Chondrocyte (in vitro differentiated cells): ENCODE measurements at places on chromosomes 7 and 10. TPM values are rescaled to one million over a fixed set of nuclear protein-coding genes. Genes with fewer than 3 reads are reported as not detected.

GIMAP7 gene
- not detected in 3 replicates for total RNA-seq

GRCh38 chr10:97542169-97543024 lies 30.2 kb upstream of the ANKRD2 start:
- DNase-seq = peak; percentile 81
- peaks cover 77% of the 10 kb centered on the region for H3K4me1 ChIP-seq
- H3K27me3 ChIP-seq = no peaks in the 10 kb centered on the region
- H3K36me3 ChIP-seq = no peaks in the 10 kb centered on the region
- peak overlapping the region; percentile 38 for H3K4me3 ChIP-seq

GRCh38 chr10:113445736-113446135 lies 107.1 kb upstream of the HABP2 start:
- H3K4me1 ChIP-seq = no peaks in the 10 kb centered on the region
- no peak overlapping the region for H3K4me3 ChIP-seq
- peaks cover 30% of the 10 kb centered on the region for H3K27me3 ChIP-seq
- no peak for DNase-seq
- no peak overlapping the region for H3K27ac ChIP-seq
- H3K36me3 ChIP-seq = no peaks in the 10 kb centered on the region

DNA sequence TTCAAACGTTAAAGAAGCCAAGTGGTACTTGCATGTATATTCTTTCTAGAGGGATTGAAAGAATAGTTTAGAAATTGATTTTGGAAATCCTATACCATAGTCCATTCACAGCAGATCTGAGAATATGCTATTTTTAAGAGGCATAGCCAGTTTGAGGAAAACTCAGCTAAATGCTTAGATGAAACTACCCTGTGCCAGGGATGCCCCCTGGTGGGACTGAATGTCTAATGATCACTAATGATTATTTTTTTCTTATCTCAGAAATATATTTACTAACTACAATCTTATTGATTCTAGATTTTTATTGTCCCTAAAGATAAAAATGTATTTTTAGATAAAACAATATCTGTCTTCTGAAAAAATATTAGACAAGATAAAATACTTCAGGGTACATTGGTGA lies 844.9 kb upstream of the PHF14 start:
- no peaks in the 10 kb centered on the region for H3K4me1 ChIP-seq
- no peak for DNase-seq
- no peaks in the 10 kb centered on the region for H3K36me3 ChIP-seq
- H3K27me3 ChIP-seq = no peaks in the 10 kb centered on the region
- no peak overlapping the region for H3K4me3 ChIP-seq

PSMC2 gene
- 126 to 157 TPM (median 133 TPM) in 3 replicates for total RNA-seq

GRCh38 chr7:7695111-7695817 lies 23.1 kb downstream of the RPA3 start:
- no peaks in the 10 kb centered on the region for H3K27me3 ChIP-seq
- H3K36me3 ChIP-seq = no peaks in the 10 kb centered on the region
- DNase-seq = no peak
- no peak overlapping the region for H3K4me3 ChIP-seq
- H3K4me1 ChIP-seq = peaks cover 57% of the 10 kb centered on the region

ADARB2 gene
- total RNA-seq = 3.3 to 6.6 TPM (median 3.9 TPM) in 3 replicates
